NCI-H345 (cell line): ENCODE measurements at places on chromosomes 2 and 18.
A peak's percentile ranks its signal among the peaks of the same experiment; 100 is the strongest.

DNA sequence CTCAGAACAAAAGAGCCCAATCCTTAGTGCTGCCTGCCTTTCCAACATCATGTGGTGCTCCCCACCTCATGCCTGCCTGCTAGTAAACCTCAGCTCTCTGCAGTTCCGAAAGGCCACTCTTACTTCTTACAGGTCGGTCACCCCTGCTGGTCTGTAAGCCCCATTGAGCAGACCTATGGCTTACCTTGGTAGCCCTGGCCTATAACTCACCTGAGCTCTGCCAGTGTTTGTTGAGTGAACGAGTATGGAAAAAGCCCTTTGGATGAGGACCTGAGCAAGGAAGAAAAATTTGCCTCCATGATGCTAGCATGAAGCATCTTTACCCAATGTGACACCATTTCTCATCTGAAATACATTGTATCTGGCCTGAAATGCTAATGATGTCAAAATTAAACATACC is 83.3 kb downstream of the LIPG start:
- DNase-seq = no peak

GRCh38 chr2:174826051-174826450 is 61.8 kb upstream of the CHRNA1 start:
- DNase-seq = no peak

DNA sequence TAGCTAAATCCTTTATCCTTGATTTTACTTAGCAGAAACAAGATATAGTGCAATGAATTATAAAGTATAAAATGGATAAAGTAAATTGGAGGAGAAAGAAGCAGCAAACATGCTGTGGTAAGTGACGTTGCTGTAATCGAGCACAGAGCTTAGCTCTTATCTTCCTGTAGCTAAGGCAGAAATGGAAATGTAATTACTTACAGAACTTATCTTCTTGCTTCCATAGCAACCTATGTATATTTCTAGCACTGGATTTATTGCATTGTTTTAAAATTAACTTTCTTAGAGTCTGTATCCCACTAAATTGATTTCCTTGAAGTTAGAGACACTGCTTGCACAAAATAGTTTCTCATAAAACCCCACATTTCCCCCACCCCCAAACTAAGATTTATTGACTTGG is 130.6 kb upstream of the MC4R start:
- no peak for DNase-seq

GRCh38 chr18:3511980-3512379 is 62.0 kb downstream of the TGIF1 start:
- no peak for DNase-seq

DNA sequence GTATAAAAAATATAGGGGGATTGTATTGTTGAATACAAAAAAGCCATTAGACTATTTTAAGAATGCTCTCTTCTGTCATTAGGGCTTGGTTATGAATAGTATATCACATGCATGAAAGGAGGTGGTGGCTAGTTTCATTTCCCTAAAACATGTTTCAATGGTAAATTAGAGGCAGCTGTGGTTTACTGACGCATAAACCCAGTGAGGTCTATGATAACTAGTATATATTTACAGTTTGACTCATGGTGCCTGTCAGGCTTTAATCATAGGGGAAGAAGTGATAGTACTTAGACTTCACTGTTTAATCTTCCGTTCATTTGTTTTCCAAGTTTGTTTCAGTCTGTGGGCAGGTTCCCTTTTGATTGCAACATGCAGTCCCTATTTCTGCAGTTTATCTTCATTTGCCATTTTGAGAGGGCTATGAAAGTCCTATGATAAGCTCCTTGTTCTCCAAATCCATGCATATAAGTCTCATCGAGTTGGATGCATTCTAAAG is 55.1 kb upstream of the MAP4K3 start:
- no peak for DNase-seq

GRCh38 chr2:154381931-154382794 is 316.3 kb upstream of the KCNJ3 start:
- DNase-seq = peak; percentile 6

DNA sequence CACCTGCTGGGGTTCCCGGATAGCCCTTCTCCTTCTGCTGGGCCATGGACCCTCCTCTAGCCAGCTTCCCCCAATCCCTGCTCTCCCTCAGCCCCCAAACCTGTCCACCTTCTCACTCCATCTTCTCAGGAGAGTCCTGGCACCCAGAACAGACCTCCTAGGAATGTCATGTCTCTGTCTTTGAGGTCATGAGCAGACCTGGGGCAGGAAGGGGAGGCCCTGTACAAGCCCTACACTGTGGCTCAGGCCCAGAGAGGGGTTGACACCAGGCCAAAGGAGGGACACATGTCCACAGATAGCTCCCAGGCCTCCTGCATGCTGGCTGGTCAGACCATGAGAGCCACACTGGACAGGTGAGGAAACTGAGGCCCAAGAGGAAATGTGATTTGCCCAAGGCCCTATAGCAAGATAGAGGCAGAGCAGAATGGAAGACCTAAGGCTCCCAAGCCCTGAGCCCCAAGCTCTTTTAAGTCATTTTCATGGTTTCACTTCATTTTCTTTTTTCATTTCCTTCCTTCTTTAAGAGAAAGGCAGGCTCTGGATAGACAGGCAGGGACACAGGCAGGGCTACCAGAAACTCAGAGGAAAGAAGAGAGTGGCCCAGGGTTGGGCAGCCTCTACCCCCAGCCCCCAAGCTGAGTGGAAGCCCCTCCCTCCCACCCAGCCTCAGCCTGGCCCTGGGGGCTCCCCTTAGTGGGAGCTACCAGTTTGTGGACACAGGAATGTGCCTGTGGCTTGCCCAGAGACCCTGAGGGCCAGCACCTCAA is 159.7 kb downstream of the SMAD7 start:
- DNase-seq = no peak

GRCh38 chr18:6842081-6842480 is 112.6 kb downstream of the ARHGAP28 start:
- peak; percentile 61 for DNase-seq

DNA sequence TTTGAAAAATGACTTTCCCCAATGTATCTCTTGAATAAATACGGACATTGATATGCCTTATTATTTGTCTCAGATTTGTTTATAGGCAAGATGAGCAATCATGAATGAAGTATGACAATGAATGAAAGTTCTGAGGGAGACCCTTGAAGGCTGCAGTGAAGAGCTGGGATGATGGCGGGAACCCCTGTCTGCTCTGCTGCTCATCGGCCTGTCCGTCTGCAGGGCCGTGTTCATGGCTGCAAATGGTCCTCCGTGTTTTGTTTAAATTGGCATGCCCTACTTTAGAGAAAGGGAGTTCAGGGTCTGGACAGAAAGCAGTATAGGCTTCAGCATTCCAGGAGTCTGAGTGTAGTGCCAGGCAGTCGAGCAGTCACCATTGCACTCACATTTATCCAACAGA is 1.2 kb upstream of the HS1BP3 start:
- no peak for DNase-seq

GRCh38 chr2:41498781-41499180 is 549.0 kb upstream of the PKDCC start:
- no peak for DNase-seq

DNA sequence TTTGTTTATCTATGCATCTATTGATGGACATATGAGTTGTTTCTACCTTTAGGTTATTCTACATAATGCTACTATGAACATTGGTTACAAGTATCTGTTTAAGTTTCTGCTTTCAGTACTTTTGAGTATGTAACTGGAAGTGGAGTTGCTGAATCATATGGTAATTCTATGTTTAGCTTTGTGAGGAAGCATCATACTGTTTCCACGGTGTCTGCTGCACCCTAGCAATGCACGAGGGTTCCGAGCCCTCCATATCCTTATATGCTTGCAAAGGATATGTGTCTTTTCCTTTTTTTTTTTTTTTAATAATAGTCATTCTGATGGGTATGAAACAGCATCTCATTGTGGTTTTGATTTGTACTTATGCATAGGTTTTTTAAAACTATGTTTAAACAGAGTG is 83.7 kb downstream of the FMNL2 start:
- DNase-seq = no peak

- DNase-seq = no peak
Measured at GRCh38 chr2:173631127-173631460, 276.4 kb downstream of the CDCA7 start.

GRCh38 chr2:199449455-199449854 is 8.3 kb downstream of the SATB2 start:
- no peak for DNase-seq

DNA sequence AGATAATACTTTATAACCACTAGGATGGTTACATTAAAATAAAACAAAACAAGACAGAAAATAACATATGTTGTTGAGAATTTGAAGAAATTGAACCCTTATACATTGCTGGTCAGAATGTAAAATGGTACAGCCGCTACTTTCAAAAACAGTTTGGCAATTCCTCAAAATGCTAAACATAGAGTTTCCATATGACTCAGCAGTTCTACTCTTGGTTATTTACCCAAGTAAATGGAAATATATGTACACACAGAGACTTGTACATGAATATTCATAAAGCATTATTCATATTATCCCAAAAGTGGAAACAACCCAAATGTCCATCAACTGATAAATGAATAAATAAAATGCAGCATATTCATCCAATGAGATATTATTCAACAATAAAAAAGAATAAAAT is 92.5 kb upstream of the LRATD1 start:
- no peak for DNase-seq

DNA sequence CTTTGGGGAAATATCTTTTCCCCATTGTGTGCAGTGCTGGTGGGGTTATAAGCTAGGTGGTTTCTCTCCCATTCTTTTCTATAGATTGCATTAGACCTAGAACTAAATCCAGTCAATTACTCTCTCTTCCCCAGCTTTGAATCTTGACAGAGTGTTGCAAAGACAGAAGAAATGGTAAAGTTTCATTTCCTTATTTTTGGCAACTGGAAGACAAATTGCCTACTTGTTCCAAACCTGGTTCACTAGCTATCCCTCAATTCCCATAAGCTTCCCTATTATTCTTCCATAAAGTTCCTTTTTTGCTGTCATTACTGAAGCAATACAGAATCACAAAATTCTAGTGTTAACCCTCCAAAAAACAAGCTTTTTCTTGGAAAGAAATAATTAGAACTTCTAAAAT is 94.0 kb upstream of the ITGA4 start:
- no peak for DNase-seq

DNA sequence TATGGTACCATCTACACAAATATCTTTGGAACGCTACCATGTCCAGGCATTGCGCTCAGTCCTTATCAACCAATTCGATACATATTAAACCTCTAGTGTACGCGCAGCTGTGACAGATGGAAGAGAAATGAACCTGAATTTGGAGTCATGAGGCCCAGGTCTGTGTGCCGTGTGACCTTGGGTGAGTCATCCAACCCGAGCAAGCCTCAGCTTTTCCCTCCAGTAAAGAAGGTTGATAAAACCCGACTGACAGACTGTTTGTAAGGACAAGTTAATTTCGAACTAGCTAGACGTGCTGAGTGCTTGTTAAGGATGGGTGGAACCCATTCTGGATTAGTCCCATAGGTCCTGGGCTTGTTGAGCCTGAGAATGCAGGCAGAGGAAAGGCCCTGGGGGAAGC is 28.2 kb downstream of the GREB1 start:
- no peak for DNase-seq

DNA sequence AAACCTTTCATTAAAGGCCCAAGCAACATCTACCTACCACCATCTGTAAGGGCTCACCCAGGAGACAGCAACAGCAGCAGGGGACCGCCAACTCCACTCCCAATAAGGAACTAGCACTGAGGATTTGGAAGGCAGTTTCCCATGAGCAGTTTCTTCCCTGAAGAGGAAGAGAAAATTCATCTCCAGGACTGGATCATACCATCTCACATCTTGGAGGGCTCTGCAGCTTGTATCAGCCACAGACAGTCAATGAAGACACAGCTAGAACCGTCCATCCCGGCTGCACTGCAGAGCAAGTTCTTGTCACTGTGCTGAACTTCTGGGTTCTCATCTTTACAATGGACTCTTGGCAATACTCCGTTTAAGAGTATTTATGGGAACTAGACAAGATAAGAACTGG is 2.8 kb upstream of the GYPC start:
- DNase-seq = no peak

- no peak for DNase-seq
Measured at GRCh38 chr2:151060287-151060686, 201.4 kb downstream of the RBM43 start.

- no peak for DNase-seq
Measured at GRCh38 chr2:71801556-71801955, 346.1 kb downstream of the CYP26B1 start.

DNA sequence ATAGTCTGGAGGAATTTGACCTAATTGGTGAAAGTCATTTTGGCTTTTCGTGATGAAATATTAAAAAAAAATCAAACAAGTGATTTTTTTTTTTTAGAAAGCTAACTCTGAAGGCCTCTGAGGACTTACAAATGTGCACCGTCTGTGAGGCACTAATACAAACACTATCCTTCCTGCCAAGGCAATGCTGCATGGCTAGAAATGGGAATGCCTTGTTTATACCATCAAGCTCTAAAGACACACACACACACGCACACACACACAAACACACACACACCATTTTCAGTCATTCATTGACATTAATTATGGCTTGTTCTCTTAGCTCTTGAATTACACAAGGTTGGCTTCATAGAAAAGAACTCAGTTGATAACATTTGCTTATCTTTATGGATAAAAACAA is 1242.0 kb upstream of the ACVR2A start:
- DNase-seq = no peak

DNA sequence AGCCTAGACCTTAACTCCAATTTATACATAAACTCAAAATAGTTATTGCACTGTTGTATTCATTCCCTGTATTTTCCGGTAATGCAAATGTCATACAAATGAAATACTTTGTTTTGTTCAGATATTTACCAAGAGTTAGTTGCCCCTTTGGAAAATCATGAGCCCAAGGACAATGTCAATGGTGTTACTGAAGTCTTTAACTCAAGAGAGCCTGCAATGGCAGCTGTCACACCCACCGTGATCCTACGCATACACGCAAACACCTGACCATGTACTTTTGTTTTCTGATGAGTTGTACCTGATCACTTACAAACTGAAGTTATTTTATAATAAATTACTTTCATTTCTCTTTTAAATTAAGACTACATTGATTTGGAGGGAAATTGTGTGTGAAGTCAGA is 11.7 kb upstream of the WIPF1 start:
- no peak for DNase-seq

- no peak for DNase-seq
Measured at GRCh38 chr2:226564667-226565066, 235.0 kb downstream of the IRS1 start.

- DNase-seq = no peak
Measured at GRCh38 chr18:58762781-58763171, 91.5 kb downstream of the MALT1 start.

GRCh38 chr2:127508023-127508630 is 18.2 kb downstream of the IWS1 start:
- DNase-seq = no peak

DNA sequence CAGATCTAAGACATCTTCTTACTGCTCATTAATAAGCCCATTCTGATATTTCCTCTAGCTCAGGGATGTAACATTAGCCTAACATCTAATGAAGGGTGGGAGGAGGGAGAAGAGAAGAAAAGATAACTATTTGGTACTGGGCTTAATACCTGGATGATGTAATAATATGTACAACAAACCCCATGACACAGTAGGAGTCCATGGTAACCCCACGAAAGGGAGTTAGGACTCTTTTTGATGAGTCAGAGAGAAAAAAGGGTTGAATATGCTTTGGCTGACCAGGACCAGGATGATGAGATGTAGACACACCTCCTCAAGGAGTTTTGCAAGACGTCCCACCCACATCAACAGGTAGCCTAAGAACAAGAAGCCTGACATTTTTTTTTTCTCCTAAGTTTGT is 34.4 kb upstream of the DLX2 start:
- no peak for DNase-seq
